Ureter (tissue), 1 donor: ENCODE measurements at places on chromosomes 1 and 21. TPM values are rescaled to one million over a fixed set of nuclear protein-coding genes. Genes with fewer than 3 reads are reported as not detected.

KIAA1614 gene
- 5.6 TPM for total RNA-seq

LRRC38 gene
- total RNA-seq = not detected

KAZN gene
- total RNA-seq = 40.6 TPM

DNA sequence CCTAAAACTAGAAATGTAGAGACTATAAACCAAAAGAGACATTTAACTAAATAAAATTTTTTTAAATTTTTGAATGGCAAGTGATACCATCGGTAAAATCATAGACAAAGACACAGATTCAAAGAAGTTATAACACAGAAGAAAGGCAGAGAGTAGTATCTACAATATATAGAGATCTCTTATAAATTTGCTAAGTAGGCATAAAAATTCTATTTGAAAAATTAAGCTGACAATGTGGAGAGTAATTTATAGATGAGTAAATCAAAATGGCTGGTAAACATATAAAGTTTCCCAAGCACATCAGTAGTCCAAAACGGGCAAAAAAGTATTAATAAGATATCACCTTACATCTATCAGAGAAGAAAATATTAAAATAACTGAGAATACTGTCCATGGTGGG is 1061.0 kb downstream of the ADGRL2 start:
- no peak for DNase-seq

DNA sequence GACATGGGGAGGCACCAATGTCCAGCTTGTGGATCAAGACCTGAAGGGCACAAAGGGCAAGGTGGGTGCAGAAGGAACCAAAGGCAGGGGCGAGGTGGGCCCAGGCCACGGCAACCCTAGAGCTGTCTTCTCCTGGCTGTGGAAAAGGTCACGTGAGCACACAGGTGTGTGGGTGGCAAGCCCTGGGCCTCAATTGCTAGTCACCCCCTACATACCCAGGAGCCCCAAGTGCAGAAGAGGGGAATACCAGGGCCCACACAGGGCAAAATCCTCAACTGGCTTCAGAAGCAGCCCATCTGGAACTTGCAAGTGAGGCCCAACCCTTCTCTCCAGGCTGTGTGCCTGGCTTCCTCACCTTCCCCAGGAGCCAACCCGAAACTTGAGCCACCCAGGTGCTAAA is 25.6 kb downstream of the ZBTB17 start:
- no peak for DNase-seq

- no peak for DNase-seq
Observed at GRCh38 chr1:192807211-192808162, 1.4 kb upstream of the RGS2 start.

- no peak for DNase-seq
Observed at GRCh38 chr21:15604413-15604812, 125.4 kb upstream of the USP25 start.

DNA sequence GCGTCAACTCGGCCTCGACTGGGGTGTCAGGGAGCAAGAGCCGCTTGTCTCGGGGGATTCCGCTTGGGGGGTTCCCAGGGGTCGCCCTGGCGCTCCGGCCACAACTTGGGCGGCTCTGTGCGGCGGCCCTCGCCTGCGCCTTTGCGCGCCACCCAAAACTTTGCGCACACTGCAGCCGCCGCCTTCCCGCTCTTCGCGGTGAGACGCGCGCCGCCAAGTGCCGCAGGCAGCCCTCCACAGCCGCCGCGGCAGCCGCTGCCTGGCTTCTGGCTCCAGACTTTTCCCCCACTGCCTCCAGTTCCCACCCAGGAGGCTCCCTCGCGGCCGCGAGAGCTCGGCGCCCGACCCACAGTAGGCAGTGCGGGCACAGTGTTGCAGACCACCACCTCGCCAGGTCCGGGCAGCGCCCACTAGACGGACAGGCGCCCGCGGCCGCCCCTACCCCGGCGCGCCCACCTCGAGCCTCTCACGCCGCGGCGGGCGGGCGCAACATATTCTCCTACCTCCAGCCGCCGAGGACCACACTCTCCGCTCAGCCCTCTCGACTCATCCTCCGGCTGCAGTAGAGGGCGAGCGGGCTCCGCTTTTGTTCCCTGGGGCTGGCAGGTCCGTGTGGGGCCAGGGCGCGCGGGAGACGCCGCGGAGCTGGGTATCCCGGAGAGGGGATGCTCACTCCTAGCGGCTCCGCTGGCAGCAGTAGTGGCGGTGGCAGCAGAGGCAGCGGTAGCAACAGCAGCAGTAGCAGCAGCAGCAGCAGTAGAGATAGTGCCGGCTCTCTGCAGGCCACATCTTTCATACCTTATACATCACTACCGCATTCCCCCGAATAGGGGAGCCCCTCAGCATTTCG is 296.6 kb downstream of the OMA1 start:
- DNase-seq = no peak

DNA sequence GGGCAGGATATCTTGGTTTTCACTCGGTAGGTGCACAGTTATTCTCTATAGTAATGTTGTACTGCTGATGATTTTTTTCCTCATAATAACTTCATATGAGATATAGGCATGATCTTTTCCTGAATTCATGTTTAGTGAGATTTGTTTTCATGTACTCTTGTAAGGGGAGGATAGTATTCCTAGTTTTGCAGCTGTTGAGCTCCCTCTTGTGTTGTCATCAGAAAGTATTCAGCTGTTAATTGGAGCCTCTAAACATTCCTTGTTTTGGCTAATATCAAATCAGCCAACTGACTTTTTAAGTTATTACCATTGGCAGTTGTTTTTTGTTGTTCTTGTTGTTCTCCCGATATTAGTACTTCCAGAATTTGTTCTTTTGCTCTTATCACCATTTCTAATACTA is 24.4 kb downstream of the OR10R2 start:
- DNase-seq = no peak

- DNase-seq = no peak
Observed at GRCh38 chr1:206065547-206066145, 12.7 kb downstream of the RHEX start.

DNA sequence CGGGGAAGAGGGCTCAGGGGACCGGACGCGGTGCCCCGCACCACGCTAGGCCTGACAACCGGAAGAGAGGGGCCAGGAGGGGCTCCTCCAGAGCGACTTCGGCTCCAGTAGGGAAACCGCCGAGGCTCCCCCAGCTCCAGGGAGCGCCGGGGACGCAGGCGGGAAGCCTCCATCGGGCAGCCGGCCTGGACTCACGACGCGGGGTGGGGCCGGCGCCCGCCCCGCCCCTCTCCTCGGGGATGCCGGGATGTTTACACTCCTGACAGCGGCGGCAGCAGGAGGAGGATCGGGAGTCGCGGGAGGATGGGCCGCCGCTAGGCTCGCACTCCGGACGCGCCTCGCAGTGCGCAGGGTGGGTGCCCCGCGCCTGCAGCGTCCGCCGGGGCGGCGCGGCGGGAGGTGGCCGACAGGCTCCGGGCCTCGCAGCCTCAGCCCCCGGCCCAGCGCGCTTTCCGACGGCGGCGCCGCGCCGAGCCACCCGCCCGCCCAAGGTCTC is at the start of gene NEK7:
TSS of gene NEK7 (plus strand) at position 254 of the 496 bp plus-strand sequence. CDS start 75,583 bp downstream, outside the sequence.
- DNase-seq = peak; percentile 85

DNA sequence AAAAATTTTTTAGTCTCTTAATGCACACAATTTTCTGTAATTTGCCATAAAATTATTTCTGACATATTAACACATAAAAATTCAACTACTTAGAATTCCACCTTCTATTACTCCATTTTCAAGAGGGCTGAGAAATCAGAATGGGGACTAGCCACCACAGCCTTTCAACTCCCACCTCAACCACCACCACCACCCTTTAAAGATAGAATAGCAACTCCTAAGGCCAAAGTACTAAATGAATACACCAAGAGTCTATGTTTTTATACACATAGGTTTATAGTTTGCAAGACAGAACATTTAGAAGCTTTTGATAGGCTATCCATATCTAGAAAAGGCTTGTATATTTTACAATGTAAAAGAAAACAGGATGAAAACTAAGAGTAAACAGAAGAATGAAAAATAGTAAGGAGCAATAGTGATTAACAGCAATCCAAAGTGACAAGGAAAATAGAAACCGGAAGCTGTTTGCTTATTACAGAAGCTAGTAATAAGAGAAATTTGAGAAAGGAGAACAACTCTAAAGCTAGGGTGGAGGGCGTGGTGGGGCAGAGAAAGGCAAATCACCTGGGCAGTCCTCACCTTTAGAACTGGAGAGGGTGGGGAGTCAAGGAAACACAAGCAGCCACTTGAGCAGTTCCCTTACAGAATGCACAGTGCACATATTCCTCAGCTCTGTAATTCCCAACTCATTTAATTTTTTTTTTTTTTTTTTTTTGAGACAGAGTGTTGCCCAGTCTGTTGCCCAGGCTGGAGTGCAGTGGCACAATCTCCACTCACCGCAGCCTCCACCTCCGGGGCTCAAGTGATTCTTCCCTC is 27.7 kb downstream of the EPS15 start:
- DNase-seq = no peak
